ENCODE measurements at places on chromosomes 4 and X. TPM values are rescaled to one million over a fixed set of nuclear protein-coding genes. Genes with fewer than 3 reads are reported as not detected.
A peak's percentile ranks its signal among the peaks of the same experiment; 100 is the strongest.

DNA sequence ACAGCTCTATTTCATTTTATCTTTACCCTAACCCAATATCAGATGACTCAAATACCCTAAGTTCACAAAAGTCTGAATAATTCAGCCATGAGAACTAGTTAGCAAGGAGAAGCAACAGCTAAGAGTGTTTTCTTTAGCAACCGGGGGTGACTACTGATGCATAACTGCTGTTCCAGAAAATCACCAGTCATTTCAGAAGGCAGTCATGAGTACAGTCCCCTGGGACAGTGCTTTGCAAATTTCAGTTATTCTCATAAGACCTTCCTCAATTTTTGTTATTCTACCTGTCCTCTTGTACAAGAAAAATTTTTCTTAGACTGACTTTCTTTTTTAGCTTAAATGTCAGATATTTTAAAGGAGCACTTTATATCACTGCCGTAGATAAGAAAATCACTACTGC lies 16.4 kb downstream of the BANK1 start:
- no peak overlapping the region for H3K27ac ChIP-seq
- no peak overlapping the region for H3K4me3 ChIP-seq
- H3K4me1 ChIP-seq = no peaks in the 10 kb centered on the region
- no peaks in the 10 kb centered on the region for H3K36me3 ChIP-seq
- H3K27me3 ChIP-seq = no peaks in the 10 kb centered on the region

DNA sequence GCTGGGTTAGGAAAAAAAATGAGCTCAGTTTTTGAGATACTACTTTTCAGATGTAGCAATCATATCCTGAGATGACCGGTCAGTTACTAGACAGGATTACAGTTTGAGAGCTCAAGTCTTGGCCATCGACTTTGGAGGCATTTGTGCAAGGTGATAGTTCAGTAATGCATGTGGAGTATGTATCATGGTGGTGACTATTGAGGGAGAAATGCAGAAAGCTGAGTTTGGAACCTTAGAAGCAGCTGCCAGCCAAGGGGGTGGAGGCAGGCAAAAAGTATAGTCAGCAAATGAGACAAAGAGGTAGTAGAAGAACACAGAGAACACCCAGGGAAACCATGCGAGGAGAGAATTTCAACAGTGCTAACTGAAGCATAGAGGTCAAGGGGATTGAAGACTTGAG lies 48.7 kb upstream of the SLC4A4 start:
- no peak overlapping the region for H3K27ac ChIP-seq
- no peaks in the 10 kb centered on the region for H3K27me3 ChIP-seq
- DNase-seq = peak; percentile 27
- H3K36me3 ChIP-seq = no peaks in the 10 kb centered on the region

- no peak overlapping the region for H3K4me3 ChIP-seq
- no peaks in the 10 kb centered on the region for H3K4me1 ChIP-seq
- no peak for DNase-seq
Measured at GRCh38 chr4:139401368-139401767, 52.6 kb upstream of the RAB33B start.

DNA sequence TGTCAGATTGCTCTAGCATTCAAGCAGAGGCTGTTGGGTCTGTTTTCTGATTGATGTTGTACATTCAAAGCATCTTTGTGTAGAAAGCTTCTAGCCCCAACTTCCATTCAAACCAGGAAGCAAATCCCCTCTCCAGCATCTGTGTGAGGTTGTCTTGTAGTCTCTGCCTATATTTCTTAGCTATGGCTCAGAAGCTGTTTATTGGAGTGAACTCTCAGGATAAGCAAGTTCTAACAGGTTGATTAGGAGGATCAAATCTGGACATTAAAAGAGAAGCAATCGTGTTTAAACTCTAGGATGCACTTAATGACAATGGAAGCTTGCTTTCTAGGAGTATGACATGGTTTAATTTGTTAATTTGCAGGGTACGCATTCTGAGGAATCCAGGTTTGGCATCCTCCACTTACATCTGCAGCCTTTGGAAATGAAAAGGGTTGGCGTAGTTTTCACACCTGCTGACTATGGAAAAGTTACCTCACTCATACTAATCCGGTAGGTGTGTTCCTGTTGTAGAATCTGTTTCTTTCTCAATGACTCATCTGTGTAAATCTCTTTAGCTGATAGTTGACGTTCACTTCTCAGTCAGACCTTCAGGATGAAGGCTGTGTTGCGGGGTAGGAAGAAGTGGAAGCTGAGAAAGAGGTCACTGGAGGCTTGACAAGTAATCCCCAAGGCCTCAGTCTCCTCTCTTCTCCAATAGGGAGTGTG lies 88.0 kb upstream of the TLR2 start:
- no peak overlapping the region for H3K27ac ChIP-seq
- no peaks in the 10 kb centered on the region for H3K4me1 ChIP-seq
- no peak overlapping the region for H3K4me3 ChIP-seq
- peaks cover 54% of the 10 kb centered on the region for H3K36me3 ChIP-seq
- DNase-seq = no peak

The SOWAHD gene
- 0.49 TPM for total RNA-seq

DNA sequence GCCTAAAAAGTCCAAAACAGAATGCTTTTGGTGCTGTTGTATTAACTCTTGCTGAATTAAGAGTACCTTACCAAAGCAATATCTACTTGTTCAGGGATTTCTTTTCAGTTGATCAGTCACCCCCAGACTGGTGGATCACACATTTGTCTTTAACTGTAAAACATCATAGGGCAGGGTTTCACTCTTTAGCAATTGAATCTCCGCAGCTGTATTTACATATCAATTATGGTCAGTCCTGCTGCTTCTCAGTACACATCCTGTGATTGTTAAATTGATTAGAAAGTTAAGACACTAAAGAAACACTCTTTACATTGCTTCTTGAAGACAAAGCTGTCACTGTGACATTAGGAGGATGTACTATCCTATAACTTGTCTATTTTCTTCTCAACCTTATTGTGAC lies 277.1 kb upstream of the ADGRL3 start:
- H3K27me3 ChIP-seq = no peaks in the 10 kb centered on the region
- no peak for DNase-seq
- H3K4me3 ChIP-seq = no peak overlapping the region
- no peak overlapping the region for H3K27ac ChIP-seq
- H3K4me1 ChIP-seq = no peaks in the 10 kb centered on the region

DNA sequence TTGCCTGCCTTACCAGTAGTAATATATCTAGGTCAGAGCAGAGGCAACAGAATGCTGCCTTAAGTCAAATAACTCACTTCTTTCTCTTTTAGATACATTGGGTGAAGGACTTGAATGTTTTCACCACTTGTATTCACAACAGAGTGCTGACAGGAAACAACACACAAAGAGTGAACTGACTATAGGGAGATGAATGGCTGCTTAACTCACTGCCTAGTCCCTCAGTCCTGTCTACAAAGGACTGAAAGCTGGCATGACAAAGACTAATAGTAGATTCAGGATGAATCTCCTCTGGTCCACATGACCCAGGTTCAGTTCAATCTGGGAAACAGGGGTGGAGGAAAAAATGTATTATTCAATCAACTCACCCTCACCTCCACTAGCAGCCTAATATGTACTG lies 134.2 kb downstream of the GALNTL6 start:
- no peak for DNase-seq
- no peak overlapping the region for H3K27ac ChIP-seq
- H3K36me3 ChIP-seq = no peaks in the 10 kb centered on the region
- H3K27me3 ChIP-seq = no peaks in the 10 kb centered on the region

The NUDT10 gene
- 1.3 TPM for total RNA-seq

DNA sequence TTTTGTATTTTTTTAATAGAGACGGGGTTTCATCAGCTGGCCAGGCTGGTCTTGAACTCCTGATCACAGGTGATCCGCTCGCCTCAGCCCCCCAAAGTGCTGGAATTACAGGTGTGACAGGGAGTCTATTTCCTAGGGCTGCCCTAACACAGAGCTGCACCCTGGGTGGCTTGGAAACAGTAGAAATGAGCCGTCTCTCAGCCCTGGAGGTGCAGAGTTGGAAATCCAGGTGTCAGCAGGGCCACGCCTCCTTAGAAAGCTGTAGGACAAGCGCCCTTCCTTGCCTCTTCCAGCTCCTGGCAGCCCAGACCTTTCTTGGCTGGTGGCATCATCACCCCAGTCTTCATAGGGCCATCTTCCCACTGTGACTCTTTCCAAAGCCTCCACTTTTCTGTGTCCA lies 71.6 kb downstream of the DCTD start:
- no peak overlapping the region for H3K4me3 ChIP-seq
- H3K27ac ChIP-seq = no peak overlapping the region

DNA sequence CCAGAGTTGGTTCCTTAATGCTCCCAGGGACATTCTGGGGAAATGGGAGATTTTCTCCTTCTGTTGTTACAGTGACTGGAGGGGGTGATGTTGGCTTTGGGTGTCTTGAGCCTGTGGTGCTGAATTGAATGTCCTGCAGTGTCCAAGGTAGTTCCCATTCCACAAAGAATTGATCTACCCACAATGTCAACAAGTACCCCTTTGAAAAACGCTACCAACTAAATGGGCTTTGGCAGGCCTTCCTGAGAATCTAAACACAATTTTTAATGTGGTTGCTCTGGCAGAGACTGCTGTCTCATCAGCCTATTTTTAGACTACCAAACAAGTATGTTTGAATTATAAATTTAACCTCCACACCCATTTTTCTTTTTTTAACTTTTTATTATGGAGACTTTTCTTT lies 69.4 kb downstream of the CCKAR start:
- no peak for DNase-seq
- peaks cover 22% of the 10 kb centered on the region for H3K36me3 ChIP-seq
- H3K27me3 ChIP-seq = no peaks in the 10 kb centered on the region
- H3K27ac ChIP-seq = no peak overlapping the region
- no peaks in the 10 kb centered on the region for H3K4me1 ChIP-seq

GRCh38 chrX:19810006-19810774 lies 77.2 kb downstream of the SH3KBP1 start:
- H3K27ac ChIP-seq = no peak overlapping the region
- H3K27me3 ChIP-seq = peaks cover 25% of the 10 kb centered on the region
- no peak overlapping the region for H3K4me3 ChIP-seq

DNA sequence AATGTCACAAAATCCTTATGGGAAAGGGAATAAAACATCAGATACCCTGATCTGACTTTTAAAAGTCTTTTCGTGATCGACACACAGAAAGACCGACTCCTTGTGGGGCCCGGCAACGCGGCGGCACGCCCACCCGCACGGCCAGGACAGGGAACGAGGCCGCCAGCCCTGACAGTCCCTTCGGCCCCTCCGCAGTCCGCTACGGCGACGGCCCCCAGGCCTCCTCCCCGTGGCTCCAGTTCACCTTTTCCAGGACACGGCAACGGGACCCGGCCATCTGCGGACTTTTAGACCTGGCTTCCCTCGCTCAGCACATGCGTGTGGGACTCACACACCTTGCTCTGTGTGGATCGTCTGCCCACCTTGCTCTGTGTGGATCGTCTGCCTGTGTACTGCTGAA lies 33.6 kb upstream of the GTPBP6 start:
- H3K36me3 ChIP-seq = peaks cover 24% of the 10 kb centered on the region
- H3K27ac ChIP-seq = no peak overlapping the region
- H3K4me1 ChIP-seq = no peaks in the 10 kb centered on the region
- DNase-seq = no peak

- H3K4me3 ChIP-seq = no peak overlapping the region
- peaks cover 3% of the 10 kb centered on the region for H3K4me1 ChIP-seq
- H3K27ac ChIP-seq = no peak overlapping the region
- H3K36me3 ChIP-seq = no peaks in the 10 kb centered on the region
- H3K27me3 ChIP-seq = no peaks in the 10 kb centered on the region
- no peak for DNase-seq
Measured at GRCh38 chr4:168549143-168549542, 52.3 kb downstream of the PALLD start.

The SSX4 gene
- total RNA-seq = not detected

The GAGE12E gene
- total RNA-seq = not detected

GRCh38 chr4:147139455-147140198 lies 194.0 kb upstream of the TTC29 start:
- H3K27ac ChIP-seq = no peak overlapping the region
- no peaks in the 10 kb centered on the region for H3K4me1 ChIP-seq
- no peak for DNase-seq
- no peak overlapping the region for H3K4me3 ChIP-seq

DNA sequence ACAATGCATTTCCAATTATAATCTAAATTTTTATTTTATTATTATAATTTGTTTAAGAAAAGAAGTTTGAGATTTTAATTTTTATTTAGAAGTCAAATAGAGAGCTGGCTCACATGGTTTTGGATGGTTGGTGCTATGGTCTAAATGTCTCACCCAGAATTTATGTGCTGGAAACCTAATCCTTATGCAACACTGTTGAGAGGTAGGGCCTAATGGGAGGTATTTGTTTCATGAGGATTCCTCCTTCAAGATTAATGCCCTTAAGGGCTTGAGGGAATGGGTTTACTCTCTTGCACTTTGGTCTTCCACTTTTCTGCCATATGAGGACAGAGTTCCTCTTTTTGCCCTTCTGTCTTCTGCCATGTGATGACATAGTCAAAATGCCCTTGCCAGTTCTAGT lies 960.5 kb upstream of the IGFBP7 start:
- H3K36me3 ChIP-seq = no peaks in the 10 kb centered on the region
- no peak overlapping the region for H3K4me3 ChIP-seq
- H3K27ac ChIP-seq = no peak overlapping the region
- no peaks in the 10 kb centered on the region for H3K4me1 ChIP-seq

DNA sequence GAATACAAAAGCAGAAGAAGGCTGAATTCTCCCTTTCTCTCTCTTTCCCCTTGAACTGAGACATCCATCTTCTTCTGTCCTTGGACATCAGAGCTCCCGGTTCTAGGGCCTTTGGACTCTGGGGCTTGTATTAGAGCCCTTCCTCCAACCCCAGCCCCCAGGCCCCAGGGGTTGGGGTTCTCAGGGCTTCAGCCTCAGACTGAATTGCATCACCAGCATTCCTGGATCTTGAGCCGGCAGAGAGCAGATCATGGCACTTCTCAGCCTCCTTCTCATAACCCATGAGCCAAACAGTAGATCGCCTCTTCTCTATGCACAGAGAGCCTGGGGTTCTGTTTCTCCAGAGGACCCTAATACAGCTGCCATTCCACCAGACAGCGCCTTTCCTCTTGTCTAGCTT lies 25.3 kb upstream of the CLDN24 start:
- no peak for DNase-seq
- peaks cover 18% of the 10 kb centered on the region for H3K4me1 ChIP-seq
- no peak overlapping the region for H3K4me3 ChIP-seq
- no peaks in the 10 kb centered on the region for H3K36me3 ChIP-seq
- H3K27ac ChIP-seq = no peak overlapping the region

GRCh38 chrX:130179579-130180215 lies 7.9 kb downstream of the RAB33A start:
- no peaks in the 10 kb centered on the region for H3K36me3 ChIP-seq
- H3K4me3 ChIP-seq = no peak overlapping the region
- no peak overlapping the region for H3K27ac ChIP-seq

Measured in muscle of leg (tissue), 16 donors.